NCI-H1105 treated with DMSO at 0.1 percent for 48 hours (cell line): ENCODE measurements at places on chromosomes 13 and 19.

- DNase-seq, result peak; percentile 98
These were observed 459 bp downstream of the PCDH20 start for GRCh38 chr13:61415058-61415721.

DNA sequence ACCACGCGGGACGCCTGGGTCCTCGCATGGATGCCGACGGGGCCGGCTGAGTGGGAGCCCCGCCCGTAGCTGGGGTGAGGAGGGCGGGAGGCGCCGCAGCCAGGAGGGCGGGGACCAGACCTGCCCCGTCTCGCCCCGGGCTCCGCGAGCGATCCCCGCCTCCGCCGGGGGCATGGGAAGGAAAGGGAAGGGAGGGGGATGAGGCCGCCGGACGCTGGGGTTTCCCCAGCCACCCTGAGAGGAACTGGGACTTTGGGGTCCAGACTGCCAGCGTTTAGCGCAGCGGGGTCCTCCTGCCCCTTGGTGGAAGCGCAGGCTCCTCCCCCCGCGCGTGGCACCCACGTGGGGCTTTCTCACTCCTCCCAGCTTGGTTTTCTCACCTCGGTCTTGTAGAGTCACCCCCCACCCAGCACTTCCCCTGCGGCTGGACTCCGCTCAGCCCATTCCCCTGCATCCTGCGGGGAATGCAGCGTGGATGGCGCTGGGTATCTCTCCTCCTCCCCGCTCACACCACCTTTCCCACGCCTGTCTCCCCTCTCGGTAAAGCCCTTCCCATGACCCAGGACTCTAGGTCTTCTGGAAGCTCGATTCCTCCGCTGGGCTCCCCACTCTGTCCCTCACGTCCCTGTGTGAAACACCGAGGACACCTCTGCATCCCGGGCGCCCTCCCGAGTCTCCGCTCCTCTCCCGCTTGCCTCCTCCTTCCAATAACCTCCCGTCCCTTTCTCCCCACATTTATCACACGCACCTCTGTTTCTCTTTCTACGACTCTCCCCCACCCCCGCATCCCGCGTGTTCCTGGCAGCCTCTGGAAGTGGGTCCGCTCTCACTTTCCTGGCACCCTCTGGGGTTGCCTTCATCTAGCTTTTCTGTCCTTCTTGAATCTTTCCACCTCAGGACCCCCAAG is 2.1 kb downstream of the TGFB1 start:
- DNase-seq, result peak; percentile 6

- no peak for DNase-seq
These were observed 38.1 kb downstream of the UCHL3 start for GRCh38 chr13:75587679-75588078.

GRCh38 chr13:33265133-33265532 is 20.4 kb downstream of the STARD13 start:
- DNase-seq, result no peak

DNA sequence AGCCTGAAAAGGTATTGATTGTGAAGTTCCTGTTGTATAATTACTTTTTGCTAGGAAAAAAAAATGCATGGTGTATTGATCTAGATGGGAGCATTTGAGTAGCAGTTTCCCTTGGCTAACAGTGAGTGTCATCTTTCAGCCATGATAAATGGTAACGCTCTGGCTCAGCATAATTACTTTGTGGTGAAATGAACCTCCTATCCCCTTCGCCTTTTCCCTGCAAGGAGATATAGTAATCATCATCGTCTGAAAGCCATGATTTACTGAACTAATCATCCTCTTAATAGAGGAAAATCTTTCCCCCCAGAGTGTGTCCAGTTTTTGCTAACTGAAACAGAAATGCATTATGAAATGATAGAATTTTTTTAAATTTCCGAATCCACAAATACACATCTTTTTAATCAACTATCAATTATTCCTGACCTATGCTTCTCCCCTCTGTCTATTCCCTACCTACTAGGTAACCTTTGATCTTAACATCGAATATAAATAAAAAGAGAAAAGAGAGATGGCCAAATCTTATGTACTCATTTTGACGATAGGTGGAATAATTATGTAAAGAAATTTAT is 88.7 kb downstream of the MAB21L1 start:
- no peak for DNase-seq
